ENCODE measurements at places on chromosomes 3 and 15. TPM values are rescaled to one million over a fixed set of nuclear protein-coding genes. Genes with fewer than 3 reads are reported as not detected.

Gene CCR9
- total RNA-seq: not detected

Gene SLC38A3
- not detected for total RNA-seq

Gene CRELD1
- 20.1 TPM for total RNA-seq

Gene SEMA3G
- total RNA-seq: under 0.01 TPM

Gene INSYN1
- 5.1 TPM for total RNA-seq

Gene CCDC9B
- 13.8 TPM for total RNA-seq

Gene SUSD5
- 3.6 TPM for total RNA-seq
